NCI-H82 (cell line): ENCODE measurements at places on chromosomes 3 and 15.

- no peak for DNase-seq
Measured at GRCh38 chr3:150225986-150226385, 182.1 kb upstream of the TSC22D2 start.

DNA sequence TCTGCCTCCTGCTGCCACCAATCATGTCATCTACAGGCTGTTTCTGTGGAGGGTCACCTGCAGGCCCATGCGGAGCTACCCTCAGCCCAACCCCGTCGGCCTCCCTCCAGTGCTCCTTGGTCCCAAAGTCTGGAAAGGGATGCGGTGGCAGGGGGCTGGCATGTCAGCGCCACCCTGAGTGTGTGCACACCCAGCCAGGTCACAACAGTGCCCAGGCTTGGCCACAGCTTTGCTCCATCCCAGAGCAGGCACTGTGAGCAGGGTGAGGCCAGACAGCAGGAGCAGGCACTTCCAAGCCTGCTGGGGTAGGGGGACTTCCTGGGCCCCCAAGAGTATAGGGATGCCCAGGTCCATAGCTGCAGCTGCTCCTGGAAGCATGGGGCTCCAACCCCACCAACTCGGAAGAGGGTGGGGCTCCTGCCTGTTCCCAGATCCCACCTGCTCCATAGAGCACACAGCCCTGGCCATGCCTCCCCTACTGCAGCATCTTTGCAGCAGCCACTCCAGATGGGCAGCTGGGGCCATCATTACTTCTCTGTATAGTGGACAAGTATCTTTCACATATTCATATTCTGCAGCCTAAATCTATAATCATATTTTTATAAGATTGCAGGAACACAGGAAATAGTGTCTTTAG lies 109.3 kb downstream of the CBLB start:
- DNase-seq: no peak

DNA sequence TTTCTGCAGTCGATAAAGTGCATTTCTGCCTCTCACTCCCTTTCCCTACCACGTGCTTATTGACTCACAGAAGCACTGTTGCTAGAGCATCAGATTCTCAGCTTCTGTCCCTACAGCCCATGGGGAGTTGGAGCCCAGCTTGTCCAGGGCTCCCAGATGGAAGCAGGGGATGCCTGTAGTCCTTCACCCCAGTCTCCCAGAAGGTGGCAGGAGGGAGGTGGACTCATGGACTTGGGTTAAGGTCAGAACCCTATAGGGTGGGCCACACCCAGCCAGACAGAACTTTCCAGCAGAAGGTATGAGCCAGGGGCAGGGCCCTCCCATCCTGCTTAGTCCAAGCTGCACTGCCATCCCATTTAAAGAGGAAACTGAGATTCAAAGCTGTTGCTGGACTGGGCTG lies 33.1 kb upstream of the SEMA3F start:
- DNase-seq: peak; percentile 34

DNA sequence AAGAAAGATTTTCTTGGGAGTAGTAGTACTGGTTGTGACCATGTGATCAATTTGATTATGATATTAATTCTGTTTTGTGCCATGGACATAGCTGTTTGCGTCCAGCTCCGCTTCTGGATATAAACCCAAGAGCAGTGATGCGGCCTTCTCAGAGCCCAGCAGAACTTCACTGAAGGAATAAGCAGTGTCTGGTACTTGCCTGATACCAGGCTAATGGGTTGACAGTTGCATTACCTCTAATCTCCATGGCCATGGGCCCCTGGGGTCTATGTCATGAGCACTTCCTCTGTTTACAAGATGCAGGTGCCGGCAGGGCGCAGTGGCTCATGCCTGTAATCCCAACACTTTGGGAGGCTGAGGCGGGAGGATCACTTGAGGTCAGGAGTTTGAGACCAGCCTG lies 36.3 kb upstream of the RAB6B start:
- DNase-seq: no peak

GRCh38 chr3:140845882-140846281 lies 95.8 kb upstream of the SLC25A36 start:
- DNase-seq: no peak

DNA sequence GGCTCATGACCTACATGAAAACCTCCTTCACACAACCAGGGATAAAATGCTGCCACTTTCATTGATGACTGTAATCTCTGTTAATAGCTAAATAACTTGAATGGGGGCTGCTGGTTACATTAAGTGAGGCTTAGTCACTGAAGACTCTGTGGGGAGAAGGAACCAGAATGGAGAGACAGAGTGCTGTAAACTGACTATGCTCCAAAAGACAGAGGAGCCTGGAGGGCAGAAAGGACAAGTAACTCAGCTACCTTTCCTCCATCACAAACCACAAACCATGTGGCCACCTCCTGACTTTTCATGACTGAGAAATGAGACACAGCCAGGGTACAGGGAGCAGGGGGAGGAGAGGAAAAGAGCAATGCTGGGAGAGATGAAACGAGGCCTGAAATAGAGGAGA lies 97.1 kb upstream of the TRIM42 start:
- no peak for DNase-seq

- no peak for DNase-seq
Measured at GRCh38 chr3:119912220-119912619, 130.3 kb downstream of the NR1I2 start.

DNA sequence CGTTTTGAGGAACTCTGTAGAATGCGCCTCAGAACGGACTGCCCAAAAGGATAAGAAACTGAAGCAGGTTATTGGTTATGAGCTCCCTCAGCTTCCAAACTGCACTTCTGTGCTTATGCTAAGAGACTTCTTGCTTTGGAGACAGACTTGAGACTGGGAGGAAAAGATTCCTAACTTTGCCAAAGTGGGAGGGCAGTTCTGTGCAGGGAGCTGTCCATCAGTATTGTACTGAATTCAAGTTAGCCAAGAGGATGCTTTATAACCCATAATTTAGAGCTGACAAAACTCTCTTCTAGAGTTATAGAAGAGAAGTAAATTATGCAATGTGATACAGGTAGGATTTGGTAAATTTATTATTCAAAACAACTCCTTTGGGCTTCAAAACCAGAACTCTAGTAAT lies 519.8 kb upstream of the GBE1 start:
- DNase-seq: no peak

GRCh38 chr3:72748659-72749058 lies 99.6 kb downstream of the SHQ1 start:
- no peak for DNase-seq

- no peak for DNase-seq
Measured at GRCh38 chr15:54722342-54722986, 474.3 kb downstream of the RSL24D1 start.

- no peak for DNase-seq
Measured at GRCh38 chr3:168260859-168261258, 165.1 kb upstream of the GOLIM4 start.

GRCh38 chr15:91127236-91127955 lies 27.3 kb downstream of the SV2B start:
- no peak for DNase-seq

DNA sequence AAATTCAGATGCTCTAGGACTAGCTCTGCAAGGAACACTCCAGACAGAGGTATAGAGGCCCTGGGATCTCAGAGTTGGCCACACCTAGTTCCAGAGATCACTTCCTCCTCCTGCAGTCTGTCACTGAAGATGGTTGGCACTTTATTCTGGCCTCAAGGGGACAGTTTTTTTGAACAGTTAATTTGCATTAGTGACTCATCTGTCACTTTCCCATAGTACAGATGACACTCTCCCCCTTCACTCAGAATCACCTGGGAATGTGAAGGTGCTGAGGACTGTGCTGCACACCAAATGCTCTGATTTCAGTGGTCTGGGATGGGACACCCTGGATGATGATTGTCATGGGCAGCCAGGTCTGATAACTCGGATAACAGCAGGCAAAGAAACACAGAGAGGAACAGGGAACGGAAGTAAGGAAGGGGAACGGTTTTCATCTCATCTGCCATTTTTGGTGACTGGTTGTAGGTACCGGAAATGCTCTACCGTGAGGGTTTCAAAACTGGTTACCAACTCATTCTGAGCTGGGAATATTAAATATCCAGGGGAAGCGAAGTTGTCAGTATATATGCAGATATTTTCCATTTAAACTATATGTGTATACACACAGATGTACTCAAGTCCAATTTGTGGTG lies 232.5 kb upstream of the ST8SIA2 start:
- DNase-seq: peak; percentile 44

DNA sequence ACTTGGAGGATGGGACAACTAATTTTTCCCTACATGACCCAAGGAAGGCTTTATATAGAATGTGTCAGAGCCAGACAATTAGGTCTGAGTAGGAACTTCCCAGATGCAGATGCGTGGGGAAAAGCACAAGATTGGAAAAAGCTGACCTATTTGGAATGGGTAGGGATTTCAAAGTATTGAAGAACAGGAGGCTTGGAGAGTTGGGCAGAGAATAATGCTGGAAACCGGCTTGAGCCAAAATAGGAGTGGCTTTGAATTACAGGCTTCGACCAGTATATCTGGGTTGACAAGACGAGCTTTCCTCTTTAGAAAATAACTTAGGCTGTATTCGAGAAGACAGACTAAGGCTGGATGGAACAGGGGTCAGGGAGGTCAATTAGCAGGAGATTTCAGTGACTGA lies 181.1 kb downstream of the GBE1 start:
- no peak for DNase-seq

DNA sequence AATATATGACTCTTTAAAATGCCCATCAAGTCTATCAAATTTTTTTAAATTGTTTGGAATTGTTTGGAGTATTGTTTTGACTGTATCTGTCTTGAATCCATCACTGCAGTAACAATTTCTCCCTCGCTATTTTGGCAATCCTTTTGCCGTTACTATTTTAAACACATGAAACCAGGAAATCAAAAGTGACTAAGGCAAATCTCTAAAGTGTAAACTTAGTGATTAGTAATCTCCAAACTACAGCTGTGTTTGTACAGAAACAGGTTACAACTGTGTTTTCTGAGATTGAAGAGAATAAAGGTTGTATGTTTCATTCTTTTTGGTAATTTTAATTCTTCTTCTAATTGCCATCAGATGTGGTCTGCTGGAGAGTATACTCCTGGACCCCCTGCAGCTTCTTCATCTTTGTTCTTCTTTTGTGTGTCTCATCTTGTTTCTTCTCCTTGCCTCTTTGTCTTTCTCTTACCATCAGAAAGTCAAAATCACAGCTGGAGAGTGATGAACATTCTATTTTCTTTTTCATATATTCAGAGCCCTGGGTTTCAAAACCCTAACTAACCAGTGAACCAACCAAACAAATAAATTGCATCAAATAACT lies 465.4 kb downstream of the RBMS3 start:
- DNase-seq: no peak

DNA sequence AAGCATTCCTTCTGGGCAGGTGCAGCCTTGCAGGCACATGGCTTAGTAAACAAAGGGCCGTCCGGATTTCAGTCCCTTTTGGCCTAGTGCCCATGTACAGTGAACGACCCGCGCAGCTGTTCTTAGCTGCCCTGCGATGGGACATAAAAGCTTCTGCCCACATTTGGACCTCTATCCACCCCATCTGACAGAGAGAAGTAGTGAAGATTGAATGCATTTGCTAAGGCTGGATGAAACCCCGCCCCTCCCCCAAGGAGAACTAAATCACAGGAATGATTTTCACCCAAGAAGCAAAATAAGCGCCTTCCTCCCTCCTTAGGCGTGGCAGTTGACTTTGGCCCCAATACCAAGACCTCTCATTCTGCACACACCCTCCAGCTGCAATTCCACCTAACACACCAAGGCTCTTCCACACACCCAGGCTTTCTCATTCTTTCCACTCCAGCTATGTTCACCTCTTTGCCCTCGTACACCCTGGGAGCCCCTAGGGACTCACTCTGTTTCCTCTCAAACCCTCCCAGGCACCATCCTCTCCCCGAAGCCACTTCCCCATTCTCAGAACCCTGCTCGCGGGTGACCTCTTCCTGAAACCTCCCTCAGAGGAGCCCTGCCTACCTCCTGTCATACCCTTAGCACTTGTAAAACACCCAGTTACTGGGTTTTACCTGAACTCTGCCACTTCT lies 14.1 kb upstream of the HRH1 start:
- no peak for DNase-seq

DNA sequence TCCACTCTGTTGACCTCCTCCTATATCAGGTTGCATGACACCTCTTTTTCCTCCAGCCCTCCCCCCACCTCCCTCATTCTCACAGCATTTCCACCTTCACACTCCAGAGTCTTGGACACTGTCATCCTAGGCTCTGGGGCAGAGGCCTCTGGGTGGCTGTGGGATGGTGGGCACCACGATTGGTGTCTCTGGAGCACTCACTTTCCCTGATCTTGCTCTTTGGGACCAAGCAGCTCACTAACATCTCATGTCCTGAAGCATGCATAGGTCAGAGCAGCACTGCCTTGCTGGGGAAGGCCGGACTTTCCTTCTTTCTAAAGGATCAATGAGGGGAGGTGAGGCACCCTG lies 14.9 kb downstream of the ZBTB47 start:
- no peak for DNase-seq

GRCh38 chr15:43550527-43551363 lies 33.3 kb downstream of the MAP1A start:
- DNase-seq: no peak

DNA sequence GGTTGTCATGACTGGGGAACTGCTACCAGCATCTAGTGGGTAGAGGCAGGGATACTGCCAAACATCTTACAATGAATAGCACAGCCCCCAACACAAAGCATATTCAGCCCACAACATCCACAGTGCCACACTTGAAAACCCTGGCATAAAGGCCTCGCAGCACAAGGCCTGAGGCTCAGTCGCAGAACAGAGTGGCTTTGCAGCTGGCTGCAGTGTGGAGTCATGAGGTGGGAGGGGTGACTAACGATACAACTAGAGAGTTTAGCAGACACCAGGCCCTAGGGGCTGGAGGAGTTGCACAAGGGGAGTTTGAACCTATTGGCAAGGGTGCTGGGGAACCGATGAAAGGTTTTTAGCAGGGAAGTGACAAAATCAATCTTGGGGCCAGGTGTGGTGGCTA lies 32.1 kb downstream of the GRK7 start:
- DNase-seq: peak; percentile 58

DNA sequence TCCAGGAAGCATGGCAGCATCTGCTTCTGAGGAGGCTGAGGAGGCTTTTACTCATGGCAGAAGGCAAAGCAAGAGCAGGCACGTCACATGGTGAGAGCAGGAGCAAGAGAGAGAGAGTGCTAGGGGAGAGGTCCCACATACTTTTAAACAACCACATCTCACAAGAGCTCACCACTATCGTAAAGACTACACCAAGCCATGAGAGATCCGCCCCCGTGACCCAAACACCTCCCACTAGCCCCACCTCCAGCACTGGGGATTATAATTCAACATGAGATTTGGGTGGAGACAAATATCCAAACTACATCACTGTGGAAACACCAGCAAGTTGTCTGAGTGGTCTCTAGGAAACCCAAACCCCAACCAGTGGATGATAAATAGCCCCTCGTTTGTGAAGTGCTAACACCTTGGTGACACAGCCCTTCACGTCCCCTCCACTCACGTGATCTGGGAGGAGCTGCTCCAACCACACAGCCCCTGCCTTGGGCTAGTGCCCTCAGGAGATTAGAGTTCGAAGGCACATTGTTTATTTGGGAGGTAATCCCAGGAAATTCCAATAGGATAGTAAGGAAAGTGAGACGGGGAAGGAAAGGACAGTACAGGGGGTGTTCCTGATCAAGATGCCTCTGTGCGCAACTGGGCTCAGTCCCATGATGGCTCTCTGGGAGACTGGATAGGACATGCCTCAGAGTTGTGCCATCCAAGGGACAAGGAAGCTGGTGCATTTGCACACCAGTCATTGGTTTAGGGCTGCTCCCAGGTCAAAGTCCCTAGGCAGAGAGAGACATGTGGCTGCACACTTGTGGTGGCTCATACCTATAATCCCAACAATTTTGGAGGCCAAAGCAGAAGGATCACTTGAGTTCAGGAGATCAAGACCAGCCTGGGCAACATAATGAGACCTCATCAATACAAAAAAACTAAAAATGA lies 80.6 kb upstream of the CTNNB1 start:
- peak; percentile 11 for DNase-seq
